ENCODE measurements at places on chromosomes 4 and X.

- no peak for DNase-seq
Observed at GRCh38 chr4:76426272-76426671, 5.3 kb upstream of the CCDC158 start.

DNA sequence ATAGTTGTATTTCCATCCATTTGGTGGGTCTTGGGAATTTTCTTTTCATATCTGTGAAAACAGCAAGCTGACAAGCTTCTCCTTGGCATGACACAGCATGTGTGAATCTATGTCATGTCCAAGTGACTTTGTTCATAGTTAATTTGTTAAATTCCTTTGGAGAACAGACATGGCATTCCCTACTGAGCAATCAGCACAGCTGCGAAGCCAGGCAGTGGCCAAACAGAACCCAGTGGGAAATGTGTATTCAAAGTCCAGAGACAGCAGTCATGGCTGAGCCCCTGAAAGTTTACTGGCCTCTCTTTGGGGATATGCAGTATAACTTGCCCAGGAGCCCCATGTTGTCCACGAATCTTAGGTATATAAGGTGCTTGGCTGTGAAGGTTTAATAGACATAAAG is 474.7 kb downstream of the NKX6-1 start:
- no peak for DNase-seq

DNA sequence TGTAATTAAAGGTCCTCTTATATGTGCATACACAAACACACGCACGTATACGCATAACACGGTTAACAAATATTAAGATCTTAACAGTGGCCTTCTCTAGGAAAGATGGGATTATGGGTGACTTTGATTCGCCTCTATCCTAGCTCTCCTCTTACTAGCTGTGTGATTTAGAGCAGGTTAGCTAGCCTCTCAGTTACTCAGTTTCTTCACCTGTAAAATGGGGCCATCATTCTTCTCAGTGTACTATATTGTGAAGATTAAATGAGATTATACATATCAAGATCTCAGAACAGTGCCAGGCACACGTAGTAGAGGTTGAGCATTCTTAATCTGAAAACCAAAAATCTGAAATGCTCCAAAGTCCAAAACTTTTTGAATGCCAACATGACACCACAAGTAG is 159.3 kb downstream of the BCOR start:
- DNase-seq: no peak

DNA sequence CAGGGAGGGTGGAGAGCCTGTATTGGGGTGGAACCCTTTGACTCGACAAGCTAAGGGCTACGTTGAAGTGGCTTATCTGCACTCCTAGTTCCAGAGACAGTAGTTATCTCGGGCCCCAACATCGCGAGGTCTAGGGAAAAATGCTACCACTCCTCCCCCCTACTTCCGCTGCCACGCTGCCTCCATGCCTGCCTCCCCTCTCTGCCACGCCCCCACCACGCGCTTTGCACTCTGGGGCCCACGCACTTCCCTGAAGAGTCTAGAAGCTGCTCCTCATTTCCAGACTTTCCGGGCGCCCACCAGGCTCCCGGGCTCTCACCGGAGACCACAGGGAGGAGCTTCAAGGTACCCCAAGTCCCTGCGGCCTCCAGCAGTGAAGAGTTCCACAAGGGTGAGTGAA is at the start of gene PASD1:
TSS of gene PASD1 (plus strand) at position 227 of the 400 bp plus-strand sequence. CDS start 37,879 bp downstream, outside the sequence.
- no peak for DNase-seq

DNA sequence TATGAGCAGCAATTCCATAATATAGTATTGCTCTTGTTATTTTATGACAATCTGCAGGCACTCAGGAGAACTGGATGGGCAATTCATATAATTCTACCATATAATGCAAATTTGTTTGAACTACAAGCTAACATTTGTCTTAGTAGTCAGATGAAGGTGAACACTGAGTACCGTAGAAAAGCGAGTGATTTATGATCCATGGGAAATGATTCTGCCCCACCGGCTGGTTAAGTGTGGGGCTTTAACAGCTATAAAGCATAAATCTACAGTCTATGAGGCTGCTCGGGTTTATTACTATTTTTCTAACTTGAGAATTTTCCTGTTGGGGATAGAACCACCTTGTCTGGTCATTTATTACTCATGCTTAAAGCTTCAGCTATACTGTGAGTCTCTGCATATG is 275.5 kb downstream of the PCDH10 start:
- no peak for DNase-seq

DNA sequence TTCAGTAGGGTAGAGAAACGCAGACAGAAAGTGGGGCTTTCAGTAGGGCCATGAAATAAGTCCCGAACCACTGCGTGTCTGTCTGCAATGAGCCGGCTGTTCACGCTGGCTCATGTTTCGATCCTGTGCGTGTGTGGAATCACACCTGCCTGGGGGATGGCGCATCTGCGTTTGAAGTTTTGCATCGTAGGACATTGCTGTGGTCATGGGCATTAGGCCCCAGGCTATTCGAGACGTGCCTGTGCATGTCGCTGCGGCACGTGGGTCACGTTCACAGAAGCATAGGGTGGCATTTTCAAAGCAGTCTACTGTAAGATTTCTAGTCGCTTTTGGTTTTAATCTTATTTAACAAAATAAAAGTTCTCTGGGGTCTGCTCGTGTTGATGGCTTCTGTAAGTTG is 25.5 kb upstream of the HGFAC start:
- DNase-seq: peak; percentile 21

- peak; percentile 86 for DNase-seq
Observed at GRCh38 chrX:118975831-118976598, 1.6 kb downstream of the LONRF3 start.

DNA sequence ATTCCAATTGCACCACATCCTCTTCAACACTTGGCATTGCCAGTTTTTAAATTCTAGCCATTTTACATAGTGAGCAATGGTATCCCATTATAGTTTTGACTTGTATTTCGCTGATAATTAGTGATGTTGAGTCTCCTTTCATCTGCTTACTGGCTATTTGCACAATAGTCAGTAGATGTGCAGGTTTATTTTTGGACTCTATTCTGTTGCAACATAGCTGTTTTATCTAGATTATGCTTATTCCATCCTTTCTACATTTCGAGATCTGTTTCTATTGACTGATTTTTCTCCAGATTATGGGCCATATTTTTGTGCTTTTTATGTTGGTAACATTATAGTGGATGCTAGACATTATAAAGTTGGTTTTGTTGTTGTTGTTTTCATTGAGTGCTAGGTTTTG is 106.1 kb downstream of the WWC2 start:
- no peak for DNase-seq

DNA sequence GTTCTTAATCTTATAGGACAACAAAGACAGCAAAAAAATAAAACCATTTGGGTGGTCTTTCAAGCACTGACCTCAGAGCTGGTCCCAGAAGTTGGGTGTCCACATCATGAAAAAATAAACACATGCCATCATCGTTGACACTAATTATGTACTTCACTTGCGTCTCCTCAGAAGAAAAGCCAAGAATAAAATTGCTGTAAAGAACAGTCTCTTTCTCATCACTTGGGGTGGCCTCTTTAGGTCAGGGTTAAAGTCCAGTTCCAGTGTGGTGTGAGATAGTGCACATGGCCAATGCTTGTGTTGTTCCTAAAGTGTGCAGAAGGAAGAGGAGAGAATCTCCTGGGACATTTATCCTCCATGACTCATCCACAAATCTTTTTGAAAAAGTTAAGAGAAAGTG is 49.5 kb upstream of the IBSP start:
- no peak for DNase-seq

DNA sequence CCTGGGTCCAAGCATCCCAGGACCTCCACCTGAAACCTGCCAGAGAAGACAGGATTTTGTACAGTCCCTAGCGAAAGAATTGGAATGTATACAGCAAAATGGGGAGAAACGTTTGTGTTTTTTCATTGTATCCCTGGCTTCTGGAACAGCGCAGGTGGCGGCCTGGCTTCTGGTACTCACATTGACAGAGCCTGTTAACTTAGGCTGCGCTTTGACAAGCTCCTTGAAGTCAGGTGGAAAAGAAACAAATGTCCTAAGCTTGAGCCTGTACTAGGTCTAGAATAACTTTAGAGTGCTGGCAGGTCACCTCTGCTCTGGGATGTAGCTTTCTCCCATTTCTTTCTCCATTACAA is 343.7 kb upstream of the KLF3 start:
- no peak for DNase-seq
